ENCODE measurements at places on chromosomes 5 and 9.

DNA sequence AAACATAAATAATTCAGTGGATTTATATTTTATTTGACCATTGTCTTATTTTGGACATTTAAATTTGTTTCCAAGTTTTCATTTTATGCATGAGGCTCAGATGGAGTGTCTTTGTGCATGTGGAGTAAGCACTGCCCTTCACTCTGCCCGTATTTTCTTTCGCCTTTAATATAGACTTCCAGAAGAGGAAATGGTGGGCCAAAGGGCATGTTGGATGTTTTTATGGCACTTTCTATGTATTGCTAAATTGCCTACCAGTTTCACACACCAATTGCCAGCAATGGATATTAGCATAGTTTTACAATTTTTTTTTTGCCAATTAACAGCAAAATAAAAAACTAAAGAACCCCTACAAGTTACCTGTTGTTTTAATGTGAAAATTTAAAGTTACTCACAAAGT lies 38.4 kb downstream of the ZSWIM6 start:
- no peak overlapping the region for H3K27ac ChIP-seq
- H3K4me1 ChIP-seq = peaks cover 15% of the 10 kb centered on the region
- no peak for DNase-seq
- H3K27me3 ChIP-seq = no peaks in the 10 kb centered on the region

DNA sequence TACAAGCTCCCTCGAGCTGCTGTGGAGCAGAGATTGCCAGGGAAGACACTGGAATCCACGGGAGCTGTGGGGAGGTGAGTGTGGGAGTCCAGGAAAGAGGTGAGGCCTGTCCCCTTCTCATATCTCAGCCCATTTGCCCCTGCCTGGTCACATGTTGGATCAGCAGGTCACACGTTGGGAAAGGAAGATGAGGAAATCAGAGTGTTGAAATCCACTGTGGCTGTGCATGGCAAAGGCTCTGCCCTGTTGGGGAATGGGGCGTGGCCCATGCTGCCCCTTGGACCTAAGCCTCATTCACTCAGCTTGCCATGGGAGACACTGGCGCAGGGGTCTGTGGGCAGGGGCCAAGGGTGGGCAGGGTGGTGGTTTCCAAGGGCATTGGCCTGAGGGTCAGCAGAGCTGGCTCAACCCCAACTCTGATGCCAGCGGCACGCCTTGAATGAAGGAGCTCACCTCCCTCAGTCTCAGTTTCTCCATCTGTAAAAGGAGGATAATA lies 85.4 kb upstream of the CPEB4 start:
- H3K4me3 ChIP-seq = no peak overlapping the region
- H3K36me3 ChIP-seq = no peaks in the 10 kb centered on the region
- DNase-seq = no peak
- no peaks in the 10 kb centered on the region for H3K4me1 ChIP-seq
- no peak overlapping the region for H3K27ac ChIP-seq
- H3K27me3 ChIP-seq = peaks cover 11% of the 10 kb centered on the region

DNA sequence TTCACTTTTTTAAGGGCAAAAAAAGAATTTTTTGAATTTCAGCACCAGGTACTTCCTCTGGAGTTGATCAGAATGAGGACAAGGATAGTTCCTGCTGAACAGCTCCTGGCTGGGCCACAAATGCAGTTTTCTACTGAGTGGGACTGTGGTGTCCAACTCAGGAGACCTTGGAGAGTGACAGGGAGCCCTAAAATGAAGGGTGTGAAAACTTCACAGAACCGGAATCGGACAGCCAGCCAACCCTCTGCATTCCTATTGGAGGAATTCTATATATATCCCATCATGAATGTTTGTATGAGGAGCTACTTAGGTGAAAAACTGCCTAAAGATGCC lies 40.6 kb downstream of the ANKH start:
- no peak for DNase-seq
- H3K27me3 ChIP-seq = no peaks in the 10 kb centered on the region
- H3K4me1 ChIP-seq = no peaks in the 10 kb centered on the region
- H3K36me3 ChIP-seq = peaks cover 1% of the 10 kb centered on the region

- DNase-seq = no peak
- H3K4me1 ChIP-seq = peaks cover 5% of the 10 kb centered on the region
- no peak overlapping the region for H3K4me3 ChIP-seq
These were observed 400.0 kb downstream of the ARRDC3 start for GRCh38 chr5:90983148-90983547.

GRCh38 chr5:151902215-151902614 lies 22.4 kb downstream of the GLRA1 start:
- peaks cover 27% of the 10 kb centered on the region for H3K27me3 ChIP-seq
- no peak for DNase-seq
- H3K36me3 ChIP-seq = no peaks in the 10 kb centered on the region
- no peak overlapping the region for H3K4me3 ChIP-seq
- H3K4me1 ChIP-seq = no peaks in the 10 kb centered on the region

- peaks cover 10% of the 10 kb centered on the region for H3K4me1 ChIP-seq
- peaks cover 21% of the 10 kb centered on the region for H3K36me3 ChIP-seq
- DNase-seq = no peak
- H3K27ac ChIP-seq = no peak overlapping the region
- H3K4me3 ChIP-seq = no peak overlapping the region
- no peaks in the 10 kb centered on the region for H3K27me3 ChIP-seq
These were observed 1.0 kb upstream of the ERCC6L2 start for GRCh38 chr9:95874303-95874988.

All from progenitor cell of endocrine pancreas (in vitro differentiated cells).